ENCODE measurements at places on chromosomes 6 and 20.

GRCh38 chr6:45567879-45568278 is 190.1 kb upstream of the SUPT3H start:
- no peak for DNase-seq

DNA sequence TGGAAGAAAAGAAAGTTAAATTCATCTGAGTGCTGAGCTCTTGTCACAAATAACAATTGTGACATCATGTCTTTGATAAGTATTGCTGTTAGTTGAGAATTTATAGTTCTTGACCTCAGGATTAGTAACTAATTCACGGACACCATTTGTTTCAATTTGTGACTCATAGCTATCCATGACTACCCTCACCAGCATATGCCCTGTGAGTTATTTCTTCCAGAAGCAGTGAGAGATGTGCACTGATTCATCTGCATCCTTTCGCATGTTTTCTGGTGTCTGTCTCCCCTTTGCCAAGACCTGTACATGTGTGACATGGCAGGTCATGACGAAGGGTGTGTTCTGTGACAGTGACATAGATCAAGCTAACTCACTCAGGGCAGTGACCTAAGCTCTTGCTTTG is 86.9 kb downstream of the SOBP start:
- DNase-seq: no peak

- no peak for DNase-seq
Observed at GRCh38 chr6:16684896-16685554, 76.2 kb downstream of the ATXN1 start.

GRCh38 chr6:166173281-166173951 is 5.8 kb upstream of the TBXT start:
- no peak for DNase-seq

- no peak for DNase-seq
Observed at GRCh38 chr6:128452713-128453112, 67.7 kb downstream of the PTPRK start.

DNA sequence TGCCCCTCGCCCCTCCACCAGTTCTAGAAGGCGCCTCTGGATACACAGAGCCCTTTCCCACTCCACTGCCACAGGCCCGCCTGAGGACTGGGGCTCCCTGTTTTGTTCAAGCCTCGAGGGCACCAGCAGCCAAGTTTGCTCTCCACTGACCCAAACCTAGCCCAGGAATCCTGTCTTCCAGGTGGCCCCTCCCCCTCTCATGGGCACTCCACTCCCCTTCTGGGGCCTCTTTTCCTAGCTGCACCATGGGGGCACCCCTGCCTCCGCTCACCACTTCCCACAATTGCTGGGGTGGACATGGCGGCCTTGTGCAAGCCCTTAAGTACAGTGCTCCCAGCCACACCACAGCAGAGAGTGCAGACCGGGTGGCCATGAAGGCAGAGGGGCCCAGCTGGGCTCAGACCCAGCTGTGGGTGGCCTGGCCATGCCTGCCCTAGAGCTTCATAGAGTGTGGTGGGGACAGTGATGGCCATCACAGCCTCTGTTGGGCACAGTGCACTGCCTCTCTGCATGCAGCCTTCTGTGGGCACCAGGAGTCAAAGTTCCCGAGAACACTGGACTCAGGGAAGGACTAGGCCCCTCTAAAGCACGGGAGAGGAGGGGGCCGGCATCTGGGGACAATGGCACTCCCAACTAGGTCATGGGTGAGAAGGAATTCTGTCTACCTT is 1.3 kb downstream of the MYL9 start:
- DNase-seq: no peak

DNA sequence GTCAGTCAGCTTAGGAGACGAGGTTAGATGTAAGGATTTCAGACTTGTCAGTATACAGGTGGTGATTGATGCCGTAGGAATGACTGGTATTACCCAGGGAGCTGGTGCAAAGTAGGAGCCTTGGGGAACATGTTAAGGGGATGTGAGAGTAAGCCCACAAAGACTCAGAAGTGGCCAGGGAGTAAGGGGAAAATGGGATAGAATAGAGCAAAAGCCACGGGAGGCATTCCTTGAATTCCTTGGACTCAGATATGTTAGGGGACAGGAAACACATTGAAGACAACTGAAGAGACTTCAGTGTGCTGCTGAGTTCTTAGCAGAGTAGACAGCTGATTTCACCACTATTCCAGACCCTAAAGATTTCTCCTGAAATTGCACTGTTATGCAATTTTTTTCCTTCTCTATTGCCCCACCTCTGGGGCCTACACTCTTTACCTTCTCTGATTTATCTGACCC is 1.2 kb upstream of the ACAT2 start:
- no peak for DNase-seq

DNA sequence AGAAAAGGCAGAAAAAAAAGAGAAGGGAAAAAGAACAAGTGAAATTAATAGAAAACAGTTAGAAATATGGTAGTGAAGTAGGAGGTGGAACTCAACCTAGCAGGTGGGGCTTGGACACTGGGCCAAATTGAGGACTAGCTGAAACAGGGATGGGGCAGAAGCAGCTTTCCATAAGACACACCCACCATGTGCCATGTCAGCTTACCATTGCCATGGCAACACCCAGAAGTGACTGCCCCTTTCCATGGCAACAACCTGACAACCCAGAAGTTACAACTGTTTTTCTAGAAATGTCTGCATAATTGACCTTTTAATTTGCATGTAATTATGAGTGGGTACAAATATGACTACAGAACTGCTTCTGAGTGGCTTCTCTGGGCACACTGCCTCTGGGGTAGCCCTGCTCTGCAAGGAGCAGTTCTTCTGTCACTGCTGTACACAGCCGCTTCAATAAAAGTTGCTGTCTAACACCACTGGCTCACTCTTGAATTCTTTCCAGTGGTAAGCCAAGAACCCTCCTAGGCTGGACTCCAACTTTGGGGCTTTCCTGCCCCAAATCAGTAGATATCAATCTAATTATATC is 35.9 kb upstream of the SLC24A3 start:
- no peak for DNase-seq

DNA sequence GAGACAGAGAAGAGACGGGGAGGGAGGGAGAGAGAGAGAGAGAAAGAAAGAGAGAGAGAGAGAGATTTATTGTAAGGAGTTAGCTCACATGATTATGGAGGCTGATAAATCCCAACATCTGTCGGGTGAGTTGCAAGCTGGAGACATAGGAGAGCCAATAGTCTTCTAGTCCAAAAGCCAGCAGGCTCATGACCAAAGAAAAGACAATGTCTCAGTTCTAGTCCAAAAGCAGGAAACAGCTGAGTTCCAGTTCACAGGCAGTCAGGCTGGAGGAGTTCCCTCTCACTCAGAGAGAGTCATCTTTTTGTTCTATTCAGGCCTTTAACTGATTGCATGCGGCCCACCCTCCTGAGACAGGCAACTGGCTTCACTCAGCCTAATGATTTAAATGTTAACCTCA is 416.6 kb downstream of the PREX1 start:
- DNase-seq: no peak

GRCh38 chr6:54860739-54861138 is 14.2 kb downstream of the FAM83B start:
- no peak for DNase-seq

GRCh38 chr20:5835321-5835821 is 85.2 kb downstream of the SHLD1 start:
- DNase-seq: no peak

DNA sequence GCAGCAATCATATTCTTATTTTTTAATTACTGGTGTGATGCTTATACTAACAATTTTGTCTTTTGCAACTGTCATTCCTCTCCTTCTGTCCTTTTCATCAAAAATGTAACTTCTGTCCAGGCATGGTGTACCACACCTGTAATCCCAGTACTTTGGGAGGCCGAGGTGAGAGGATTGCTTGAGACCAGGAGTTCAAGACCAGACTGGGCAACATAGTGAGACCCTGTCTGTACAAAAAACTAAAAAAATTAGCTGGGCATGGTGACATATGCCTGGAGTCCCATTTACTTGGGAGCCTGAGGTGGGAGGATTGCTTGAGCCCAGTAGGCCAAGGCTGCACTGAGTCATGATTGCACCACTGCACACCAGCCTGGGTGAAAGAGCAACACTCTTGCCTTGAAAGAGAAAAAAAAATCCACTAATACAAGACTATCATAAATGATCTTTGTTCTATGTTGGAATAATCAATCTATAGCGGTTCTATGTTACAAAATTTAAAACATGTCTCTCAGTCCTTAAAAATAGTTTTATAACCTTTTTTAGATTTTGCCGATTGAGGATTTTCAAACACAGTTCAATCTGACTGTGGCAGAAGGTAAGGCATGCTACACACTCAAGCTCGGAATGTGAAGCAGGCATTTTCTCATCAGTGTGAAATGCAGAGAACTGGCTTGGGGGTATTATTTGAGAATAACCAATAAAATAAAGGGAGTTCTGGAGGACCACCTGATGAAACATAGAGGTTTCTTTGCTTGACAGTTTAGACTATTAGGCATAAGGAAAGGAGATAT is 70.4 kb downstream of the ENPP1 start:
- DNase-seq: no peak

DNA sequence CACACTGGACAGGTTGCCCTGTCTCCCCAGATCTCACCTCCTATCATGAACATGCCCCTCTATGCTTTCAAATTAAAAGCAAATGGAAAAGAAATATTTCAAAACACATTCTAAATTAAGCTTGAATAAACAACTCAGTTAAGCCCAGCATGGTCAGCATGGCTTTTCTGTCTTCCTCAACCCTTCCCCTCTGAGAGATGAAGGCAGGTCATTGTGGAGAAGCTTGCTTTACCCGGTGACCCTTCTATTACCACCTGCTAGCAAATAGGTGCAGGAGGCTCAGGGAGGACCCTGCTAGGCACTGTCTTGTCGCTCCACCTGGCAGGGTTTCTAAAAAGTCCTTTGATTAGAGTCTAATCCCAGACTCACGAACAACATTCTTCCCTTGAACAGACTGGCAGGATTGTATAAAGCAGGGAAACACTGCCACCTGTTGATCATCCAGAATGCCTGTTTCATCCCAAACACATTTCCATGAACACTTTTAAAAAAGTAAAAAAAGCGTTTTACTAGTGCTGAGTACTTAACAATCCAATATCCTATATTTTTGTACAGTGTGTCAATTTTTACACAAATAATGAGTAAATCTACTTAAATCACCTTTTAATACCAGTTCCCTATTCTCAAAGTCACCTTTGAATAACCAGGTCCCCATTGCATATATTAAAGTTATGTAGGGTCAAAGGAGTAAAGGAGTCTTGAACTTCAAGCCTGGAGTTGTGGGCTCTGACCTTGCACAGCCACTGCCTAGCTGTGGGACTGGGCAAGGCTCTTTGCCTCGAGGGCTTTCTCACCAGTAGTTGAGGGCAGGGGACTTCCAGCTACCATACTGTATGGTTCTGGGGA is 75.5 kb downstream of the GPR6 start:
- DNase-seq: no peak

- no peak for DNase-seq
Observed at GRCh38 chr20:48480216-48480772, 347.5 kb downstream of the PREX1 start.

- DNase-seq: no peak
Observed at GRCh38 chr20:34022839-34023234, 29.1 kb downstream of the RALY start.

GRCh38 chr6:160249671-160250070 is 8.9 kb downstream of the SLC22A2 start:
- no peak for DNase-seq

DNA sequence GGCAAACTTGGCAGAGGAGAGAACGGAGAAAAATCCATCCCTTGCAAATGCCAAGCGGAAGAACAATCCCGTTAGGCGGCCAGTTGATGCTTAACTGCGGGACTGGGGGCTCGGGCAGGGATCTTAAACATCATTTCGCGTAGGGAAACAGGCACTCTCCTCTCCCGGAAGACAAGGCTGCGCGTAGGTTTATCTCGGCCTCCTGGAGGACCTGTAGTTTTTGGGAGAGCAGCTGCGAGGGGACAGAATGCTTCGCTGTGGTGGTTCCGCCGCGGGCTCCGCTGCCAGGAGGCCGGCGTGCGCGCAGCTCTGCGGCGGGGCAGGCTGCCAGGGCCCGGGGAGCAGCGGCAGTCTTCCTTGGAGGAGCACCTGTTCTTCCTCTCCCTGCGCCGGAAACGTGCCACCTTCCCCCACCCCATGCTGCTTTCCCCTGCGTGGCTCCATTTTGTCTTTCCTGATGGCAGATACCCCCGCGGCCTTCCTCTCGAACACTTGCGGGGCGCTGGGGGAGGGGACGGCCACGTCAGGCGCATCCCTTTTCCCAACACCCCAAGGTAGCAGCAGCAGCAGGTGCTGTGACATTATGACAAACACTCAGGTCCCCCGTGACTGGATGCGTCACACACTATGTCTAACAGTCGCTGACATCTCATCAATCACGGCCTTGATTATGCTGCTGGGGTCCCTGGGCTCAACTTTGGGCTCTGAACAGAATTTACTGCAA is 230.7 kb upstream of the BTBD3 start:
- no peak for DNase-seq

GRCh38 chr6:167807756-167808155 is 19.0 kb upstream of the AFDN start:
- no peak for DNase-seq

DNA sequence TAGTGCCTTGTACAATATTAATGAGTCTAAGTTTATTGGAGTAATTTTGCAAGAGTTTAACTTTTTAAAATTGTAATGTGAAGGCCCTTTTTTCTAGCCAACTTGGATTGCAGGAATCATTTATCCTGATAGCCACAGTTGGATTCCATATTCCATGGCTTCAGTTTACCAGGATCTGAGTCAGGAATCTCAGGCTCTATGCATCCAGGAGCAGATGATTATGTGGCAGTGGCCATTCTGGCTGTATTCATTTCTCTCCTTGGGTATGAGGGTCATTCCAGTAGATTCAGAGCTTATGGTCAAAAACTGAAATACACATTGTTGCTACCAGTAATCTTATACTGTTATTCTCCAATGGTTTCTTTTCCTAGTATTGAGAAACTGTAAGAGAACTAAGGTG is 2.9 kb downstream of the AIG1 start:
- no peak for DNase-seq

DNA sequence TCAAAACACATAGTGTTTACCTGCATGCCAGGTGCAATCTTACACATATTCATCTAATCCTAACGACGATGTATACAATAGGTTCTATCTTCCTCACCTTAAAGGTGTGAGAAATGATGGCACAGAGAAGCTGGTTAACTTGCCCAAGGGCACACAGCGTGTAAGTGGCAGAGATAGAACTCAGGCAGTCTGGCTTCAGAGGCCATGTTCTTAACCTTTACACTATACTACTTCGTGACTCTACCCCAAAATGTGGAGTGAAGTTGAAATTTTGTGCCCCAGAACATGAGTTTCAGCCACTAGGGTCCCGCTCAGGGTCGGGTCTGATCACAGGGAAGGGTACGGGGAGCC is 584 bp downstream of the VPS52 start:
- no peak for DNase-seq
